Right forelimb (tissue), 1 donor: ENCODE measurements at places on chromosomes 7 and 10.

DNA sequence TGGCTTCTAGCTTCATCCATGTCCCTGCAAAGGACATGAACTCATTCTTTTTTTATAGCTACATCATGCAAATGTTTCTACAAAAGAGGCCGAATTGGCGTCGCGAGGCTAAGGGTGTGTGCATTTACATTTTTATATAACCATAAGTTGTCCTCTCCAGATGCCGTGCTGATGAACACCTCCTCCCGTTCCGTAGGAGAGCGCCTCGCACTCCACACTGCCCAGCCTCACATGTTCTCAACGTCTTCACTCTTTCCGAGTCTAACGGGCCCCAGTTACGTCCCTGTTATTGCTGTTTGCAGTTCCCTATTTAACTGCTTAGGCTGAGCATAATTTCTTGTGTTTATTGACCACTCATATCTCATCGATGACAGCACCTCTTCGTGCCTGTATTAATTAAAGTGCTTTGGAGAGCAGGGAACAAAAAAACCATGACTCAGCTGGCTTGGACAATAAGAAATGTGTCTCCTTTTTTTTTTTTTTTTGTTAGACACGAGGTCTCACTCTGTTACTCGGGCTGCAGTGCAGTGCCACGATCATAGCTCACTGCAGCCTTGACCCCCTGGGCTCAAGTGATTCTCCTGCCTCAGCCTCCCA, 113.5 kb upstream of the SDK1 start:
- DNase-seq, result no peak

DNA sequence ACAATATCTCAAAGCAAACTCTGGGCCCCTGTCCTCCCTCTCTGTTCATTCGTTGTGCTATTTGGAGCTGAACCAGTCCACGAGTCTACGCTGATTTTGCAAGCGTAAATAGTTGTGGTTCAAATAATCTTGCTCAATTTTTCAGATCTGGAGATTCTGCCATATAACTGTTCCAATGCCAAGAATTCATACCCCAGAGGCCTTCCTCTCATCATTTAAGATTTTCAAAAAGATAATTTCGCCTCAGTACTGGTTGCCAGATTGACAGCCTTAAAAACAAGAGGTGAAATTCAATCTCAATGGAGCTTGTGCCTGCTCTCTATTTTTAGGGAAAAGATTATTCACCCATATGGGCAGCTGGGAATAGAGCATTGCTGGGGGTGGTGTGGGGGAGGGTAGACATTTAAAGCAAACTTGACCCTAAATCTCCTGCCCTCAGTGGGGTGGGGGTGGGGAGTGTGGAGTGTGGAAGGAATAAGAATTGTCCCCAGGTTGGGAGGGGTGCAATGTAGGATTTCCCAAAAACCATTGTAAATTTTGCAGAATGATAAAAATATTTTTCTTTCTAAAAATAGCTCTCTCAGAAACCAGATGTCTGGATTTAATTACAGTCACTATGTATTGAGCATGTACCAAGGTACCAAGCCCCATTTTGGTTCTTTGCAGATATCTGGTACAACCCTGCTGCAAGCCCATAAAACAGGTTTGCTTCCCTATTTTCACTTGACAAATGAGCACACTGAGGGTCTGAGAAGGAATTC, 104.7 kb upstream of the EEPD1 start:
- no peak for DNase-seq

GRCh38 chr10:100204370-100204769, 18.5 kb upstream of the ERLIN1 start:
- DNase-seq, result no peak

DNA sequence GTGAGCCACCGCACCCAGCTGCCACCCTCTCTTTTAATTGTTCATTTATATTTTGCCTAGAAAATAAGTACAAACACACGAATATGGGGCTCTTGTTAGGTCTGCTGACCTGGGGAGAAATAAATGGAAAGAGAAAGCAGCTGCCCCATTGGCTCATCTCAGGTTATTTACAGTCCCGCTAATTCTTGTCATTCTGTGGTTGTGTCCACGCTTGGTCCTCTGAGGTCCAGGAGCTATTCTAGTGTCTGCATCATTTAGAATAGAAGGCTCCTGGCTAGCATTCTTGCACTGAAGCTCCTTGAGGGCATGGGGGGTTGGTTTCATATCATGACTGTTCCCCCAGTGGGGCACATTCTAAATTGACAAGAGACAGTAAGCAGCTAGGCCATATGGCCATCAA, 128.5 kb downstream of the TACC2 start:
- DNase-seq, result no peak

DNA sequence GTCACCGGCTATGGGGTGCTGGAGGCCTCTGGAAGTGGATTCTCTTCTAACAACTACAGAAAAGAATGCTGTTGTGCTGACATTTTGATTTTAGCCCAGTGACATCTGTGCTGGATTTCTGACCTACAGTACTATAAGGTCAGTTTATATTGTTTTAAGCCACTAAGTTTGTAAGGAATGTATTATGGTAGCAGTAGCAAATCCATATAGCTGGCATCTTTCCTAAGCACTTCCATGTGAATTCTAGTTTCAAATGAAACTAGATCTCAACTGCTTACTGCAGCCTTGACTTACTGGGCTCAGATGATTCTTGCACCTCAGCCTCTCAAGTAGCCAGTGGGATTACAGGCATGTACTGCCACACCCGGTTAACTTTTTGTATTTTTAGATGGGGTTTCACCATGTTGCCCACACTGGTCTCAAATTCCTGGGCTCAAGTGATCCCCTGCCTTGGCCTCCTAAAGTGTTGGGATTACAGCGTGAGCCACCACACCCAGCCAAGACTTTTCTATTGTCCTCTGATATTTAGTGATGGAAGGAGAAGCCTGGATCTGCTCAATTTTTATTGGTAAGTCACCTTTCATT, 414.0 kb downstream of the PHTF2 start:
- DNase-seq, result no peak

DNA sequence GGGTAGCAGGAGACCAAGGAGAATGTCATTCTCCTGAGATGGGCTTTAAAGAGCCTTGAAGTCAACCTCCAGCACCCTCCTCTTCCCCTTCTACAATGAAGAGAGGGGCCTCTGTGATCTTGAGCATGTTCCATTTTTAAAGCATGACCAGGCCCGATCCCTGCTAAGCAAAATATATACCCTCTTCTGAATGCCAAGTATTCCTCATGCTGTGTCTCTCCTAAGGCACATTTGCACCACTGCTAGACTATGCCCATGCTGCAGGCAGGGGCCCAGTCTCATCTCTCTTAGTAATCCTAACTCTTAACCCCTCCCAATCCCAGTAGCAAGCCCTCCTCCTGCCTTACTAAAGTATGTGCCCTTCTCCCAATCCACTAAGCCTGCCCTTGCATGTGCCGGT, 18.4 kb downstream of the SORBS1 start:
- no peak for DNase-seq

- DNase-seq, result no peak
Measured at GRCh38 chr7:143503261-143503660, 25.6 kb downstream of the TAS2R41 start.

DNA sequence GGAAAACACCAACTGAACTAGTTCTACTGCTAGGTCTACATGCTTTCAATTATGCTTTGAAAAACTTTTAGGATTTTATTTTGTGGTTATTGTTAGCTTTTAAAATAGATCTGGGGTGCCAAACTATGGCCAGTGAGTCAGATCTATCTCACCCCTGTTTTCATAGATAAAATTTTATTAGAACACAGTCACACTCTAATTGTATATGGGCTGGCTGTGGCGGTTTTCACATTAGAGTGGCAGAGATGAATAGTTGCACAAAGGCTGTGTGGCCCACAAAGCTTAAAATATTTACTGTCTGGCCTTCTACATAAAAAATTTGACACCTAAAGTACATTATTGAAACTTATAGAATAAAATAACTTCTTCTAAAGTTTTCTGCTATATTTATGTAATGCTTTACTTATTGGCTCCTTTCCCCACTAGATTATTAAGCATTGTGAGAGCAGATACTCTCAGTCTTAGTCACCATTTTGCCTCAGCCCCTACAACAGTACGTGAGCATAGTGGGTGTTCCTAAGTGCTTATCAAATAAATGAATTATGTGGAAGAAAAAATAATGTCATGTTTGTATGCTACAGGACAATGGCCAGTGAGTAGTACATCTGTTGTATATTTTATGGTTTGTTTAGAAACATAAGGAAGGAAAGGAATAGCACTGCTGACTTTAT, 5.4 kb upstream of the SUV39H2 start:
- no peak for DNase-seq

- no peak for DNase-seq
Measured at GRCh38 chr10:24097751-24098207, 111.2 kb upstream of the KIAA1217 start.

DNA sequence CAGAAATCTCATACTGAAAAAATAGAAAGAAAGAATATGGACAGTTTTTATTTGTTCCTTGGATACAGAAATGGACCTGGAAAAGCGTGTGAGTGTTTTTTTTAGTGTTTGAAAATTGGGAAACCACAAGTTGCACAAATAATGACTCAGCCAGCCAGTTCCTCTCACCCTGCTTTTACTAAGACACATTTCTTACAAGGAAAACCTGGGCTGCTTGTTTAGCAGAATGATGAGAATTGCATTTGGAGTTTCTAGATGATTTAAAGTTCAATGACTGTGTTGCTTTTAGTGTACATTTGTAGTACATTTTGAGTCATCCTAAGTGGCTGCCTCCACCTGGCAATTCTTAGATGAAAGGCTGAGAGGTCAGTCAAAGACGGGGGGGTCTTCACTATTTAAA, 218.7 kb downstream of the ABCA13 start:
- no peak for DNase-seq

DNA sequence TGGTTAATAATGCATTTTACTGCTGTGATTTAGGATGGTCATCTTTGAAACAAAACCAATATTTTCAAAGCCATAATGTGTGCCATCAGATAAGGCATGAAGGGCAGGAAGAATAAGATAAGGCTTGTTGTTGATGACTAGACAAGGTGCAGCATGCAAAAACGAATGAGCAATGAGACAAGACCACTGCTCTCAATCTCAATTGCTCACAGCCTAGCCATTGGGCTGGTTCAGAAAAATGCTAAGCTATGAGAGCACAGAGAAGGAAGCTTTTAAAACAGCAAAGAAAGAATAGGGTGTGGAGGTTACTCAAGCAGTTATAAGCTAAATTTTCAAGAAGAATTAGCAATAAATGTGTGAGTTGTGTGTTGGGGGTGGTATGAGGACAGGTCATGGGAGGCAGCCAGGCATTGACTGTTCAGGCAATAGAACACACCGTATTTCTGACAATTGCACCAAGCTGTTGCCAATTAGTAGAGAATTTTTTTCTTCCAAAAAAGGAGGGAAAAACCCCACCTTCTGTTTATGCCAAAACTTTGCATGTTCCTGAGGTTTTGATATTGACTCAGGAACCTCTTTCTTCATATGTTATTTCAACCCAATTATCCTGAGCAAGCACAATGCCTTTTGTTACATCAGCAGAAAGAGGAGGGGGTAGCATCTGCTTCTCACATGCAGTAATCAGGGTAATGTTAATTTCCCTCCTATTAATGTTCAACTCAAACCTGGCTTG, 276.5 kb downstream of the HDAC9 start:
- no peak for DNase-seq

DNA sequence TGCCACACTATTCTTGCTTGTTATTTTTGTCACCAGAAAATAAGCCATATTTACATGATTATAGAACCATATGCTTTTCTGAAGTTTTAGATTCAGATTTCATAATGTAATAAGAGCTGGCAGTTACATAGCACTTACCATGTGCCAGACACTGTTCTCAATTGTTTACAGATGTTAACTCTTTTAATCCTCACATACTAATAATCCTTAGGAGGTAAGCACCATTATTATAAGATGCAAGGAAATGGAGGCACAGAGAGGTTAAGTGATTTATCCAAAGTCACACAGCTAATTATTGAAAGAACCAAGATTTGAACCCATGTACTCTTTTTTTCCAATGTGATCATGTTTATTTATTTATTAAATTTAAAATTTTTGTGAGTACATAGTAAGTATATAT, 57.2 kb downstream of the CREB5 start:
- no peak for DNase-seq

DNA sequence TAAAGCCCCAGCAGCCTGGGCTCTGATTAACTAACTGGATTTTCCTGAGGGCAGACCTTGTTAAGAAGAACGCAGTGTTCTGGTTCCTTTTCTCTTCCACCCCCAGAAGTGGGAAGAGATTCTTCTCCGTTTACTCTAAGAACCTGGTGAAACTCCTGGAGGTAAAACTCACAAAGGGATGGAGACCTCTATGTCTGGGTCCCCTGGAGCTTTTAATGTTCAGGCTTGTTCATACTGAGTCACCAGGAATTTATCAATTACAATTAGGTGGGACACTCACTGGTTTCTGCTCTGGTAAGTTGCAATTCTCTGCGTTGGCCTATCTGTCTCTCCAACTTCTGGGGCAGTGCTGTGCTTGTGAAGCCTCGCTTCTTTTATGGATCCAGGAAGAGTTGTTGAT, 73.3 kb upstream of the CACNB2 start:
- no peak for DNase-seq

DNA sequence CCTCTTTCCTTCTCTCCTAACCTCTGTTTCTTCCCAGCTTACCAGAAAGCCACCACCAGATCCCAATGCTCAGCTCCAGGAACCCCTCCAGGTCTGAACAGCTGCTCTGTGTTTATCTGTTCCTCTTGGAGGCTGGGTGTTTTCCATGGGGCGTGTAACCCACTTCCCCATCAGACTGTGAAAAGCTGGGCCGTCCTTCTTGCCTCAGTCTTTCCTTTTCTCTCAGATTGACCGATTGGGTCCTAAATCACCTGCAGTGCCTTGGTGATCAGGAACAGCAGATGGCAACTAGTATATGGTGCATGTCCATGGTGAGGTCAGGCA, 4.8 kb downstream of the SH3PXD2A start:
- no peak for DNase-seq

- DNase-seq, result no peak
Measured at GRCh38 chr7:154571772-154572171, 431.2 kb downstream of the PAXIP1 start.

DNA sequence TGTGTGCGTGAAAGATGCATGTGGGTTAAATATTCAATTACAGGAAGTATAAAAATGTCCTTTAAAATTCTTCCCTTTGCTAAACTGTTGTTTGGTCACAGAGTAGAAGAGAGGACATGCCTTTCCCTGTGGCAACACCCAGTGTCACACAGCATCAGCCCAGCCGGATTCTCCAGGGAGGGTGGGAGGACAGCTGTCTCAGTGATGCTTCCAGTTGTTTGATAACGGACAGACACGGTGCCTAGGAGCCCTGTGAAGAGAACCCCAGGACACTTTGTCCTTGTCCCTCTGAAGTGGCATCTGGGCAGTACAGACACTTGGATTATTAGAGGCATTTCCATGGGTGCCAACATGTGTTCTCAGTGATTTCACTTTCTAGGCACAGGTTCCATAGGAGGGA, 306.6 kb upstream of the LRGUK start:
- DNase-seq, result no peak

- no peak for DNase-seq
Measured at GRCh38 chr7:29145553-29146056, 732 bp downstream of the CPVL start.
